ENCODE measurements at places on chromosomes 11 and 22.

DNA sequence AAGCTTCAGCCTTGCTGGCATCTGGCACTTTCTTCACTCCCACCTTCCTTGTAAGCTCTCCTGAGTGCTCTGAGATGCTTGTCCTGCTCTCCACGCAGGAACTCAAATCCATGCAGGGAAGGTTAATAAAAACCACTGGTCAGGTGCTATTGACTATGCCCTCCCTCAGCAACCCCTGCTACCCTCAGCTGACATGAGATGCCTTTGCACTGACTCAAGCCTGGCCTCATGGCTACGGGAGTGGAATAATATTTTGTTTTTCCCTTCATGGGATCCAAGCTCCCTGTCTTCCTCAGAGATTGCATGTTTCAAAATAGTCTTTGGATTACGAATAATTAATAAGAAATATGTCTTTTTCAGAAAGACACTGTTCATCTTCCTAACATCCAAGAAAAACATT lies 31.7 kb upstream of the ABCC8 start:
- no peak for DNase-seq

GRCh38 chr22:37681556-37682049 lies 4.5 kb upstream of the NOL12 start:
- DNase-seq = peak; percentile 68

GRCh38 chr11:82873919-82874333 lies 26.3 kb downstream of the PRCP start:
- no peak for DNase-seq

- DNase-seq = no peak
Measured at GRCh38 chr11:86930957-86931547, 24.1 kb downstream of the FZD4 start.

- no peak for DNase-seq
Measured at GRCh38 chr11:32895471-32895870, 2.9 kb downstream of the QSER1 start.

GRCh38 chr22:44209343-44209742 lies 28.6 kb downstream of the PARVG start:
- DNase-seq = no peak

DNA sequence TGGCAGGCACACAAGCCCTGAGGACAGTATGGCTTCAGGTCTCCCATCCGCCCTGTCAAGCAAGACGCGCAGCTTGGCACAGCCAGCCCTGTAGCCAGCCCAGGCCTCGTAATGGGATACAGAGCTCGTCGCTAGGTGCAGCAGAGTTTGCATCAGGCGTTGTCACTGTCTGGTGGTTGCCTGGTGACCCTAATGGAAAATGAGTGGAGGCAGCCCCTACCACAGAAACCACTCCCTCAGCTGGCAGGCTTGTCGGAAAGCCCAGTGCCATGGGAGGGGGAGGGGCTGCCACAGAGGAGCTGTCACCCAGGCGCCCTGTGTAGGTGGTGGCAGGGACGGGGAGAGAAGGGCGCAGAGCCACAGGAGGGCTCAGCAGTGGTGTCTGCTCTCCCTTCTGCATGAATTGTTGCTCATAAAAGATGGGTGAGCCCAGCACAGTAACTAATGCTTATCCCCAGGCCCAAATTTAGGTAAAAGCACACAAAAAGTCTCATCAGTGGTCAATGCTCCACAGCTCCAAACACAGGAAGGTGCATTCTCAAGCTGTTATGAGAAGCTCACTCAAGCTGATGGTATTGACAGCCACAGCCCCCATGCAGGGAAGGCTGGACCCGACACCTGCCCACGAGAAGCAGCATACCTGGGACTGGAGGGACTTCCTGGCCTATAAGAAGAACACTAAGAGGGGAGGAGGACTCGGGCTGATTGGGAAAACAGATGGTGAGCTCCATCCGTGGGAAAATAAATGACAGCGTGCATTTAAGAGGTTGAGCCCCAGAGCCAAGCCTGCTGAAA lies 164.6 kb downstream of the ETS1 start:
- DNase-seq = peak; percentile 93

GRCh38 chr11:66317723-66318599 lies 1.1 kb upstream of the CD248 start:
- DNase-seq = no peak

- no peak for DNase-seq
Measured at GRCh38 chr11:60343094-60343704, 16.1 kb downstream of the MS4A6E start.

DNA sequence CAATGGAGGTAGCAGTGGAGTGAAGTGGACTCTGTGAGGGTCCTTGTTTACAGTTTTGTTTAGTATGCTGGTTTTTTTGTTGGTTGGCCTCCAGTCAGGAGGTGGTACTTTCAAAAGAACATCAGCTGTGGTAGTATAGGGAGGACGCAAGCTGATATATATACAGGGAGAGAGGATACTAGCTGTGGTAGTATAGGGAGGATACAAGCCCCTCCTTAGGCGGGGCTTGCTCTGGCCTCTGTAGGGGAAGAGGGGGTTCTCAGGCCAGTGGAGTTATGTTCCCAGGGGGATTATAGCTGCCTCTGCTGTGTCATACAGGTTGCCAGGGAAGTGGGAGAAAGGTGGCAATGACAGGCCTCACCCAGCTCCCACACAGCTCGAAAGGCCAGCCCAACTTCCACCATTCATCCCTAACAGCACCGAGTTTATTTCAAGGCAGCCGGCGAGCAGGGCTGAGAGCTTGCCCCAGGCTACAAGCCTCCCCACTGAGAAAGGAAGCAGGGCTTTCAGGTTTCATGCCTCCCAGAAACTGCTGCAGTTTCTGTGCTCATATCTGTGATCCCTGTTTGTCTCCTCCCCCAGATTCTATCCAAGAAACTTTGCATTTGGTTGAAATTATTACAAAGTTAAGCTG lies 10.4 kb downstream of the OR52E6 start:
- DNase-seq = no peak

- no peak for DNase-seq
Measured at GRCh38 chr11:64110465-64111375, 55.2 kb downstream of the MACROD1 start.

DNA sequence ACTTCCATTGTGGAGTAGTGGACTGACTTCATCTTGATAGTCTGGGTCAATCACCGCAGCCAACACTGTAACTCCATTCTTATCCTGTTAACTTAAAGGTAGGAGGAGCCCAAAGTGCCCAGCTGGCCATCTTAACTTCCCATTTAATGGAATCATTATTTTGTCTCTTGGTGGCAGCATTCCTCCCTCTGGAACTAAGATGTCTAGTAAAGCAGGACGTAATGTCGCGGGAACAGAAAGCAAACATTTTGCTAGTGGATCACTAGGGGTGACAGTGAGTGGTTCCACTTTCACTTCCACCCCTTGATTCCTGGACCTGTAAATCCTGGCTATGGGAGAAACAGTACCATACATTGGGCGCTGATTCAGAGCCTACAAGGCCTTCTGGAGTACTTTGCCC lies 71.4 kb downstream of the GAB4 start:
- DNase-seq = no peak

DNA sequence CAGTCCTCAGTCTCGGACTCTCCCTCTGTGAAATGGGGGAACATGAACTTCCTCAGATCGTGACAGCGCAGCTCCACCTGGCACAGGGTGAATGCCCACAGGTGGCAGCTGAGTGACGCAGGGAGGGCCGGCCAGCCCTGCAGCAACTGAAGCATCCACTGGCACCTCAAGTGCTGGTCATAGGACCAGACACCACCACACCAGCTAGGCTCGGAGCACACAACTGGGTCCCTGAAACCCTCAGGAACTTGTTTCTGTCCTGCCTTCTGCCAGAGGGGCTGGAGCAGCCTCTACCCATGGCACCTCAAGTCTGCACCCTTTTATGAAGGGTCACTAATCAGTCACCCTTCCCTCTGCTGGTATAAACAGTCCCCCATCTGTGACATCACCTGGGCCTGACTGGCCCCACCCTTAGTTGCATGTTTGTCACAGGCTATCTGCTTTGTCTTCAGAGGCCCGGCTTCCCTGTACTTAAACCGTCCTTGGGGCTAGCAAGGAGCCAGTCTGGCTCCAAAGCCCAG lies 7.4 kb upstream of the CDC42BPG start:
- no peak for DNase-seq

Measured in activated CD4-positive, alpha-beta T cell treated with anti-CD3 and anti-CD28 coated beads, Interleukin-2, amount 50 U/mL, for 4 hours (primary cell).